Sigmoid colon (tissue), 7 donors: ENCODE measurements at places on chromosomes 12 and 14.

GRCh38 chr12:127398016-127398710, 868.8 kb upstream of the TMEM132C start:
- no peak for DNase-seq

DNA sequence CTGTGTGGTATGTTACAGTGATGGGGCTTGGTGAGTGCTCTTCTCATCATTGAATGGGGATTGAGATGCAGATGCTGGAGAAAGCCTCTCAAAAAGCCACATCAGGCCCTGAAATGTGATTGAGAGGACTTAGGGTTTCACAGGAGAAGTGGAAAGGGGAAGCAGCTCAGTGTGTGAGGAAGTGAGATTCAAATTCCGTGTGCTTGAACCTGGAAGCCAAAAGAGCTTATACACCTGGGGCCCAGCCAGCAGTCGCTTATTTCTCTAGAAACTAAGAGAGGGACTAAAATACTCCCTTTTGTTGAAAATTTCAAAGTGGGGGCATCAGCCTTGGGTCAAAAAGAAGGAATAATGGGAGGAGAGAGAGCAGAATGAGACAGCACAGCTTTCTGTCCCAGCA, 39.1 kb upstream of the GZMB start:
- DNase-seq, result no peak

DNA sequence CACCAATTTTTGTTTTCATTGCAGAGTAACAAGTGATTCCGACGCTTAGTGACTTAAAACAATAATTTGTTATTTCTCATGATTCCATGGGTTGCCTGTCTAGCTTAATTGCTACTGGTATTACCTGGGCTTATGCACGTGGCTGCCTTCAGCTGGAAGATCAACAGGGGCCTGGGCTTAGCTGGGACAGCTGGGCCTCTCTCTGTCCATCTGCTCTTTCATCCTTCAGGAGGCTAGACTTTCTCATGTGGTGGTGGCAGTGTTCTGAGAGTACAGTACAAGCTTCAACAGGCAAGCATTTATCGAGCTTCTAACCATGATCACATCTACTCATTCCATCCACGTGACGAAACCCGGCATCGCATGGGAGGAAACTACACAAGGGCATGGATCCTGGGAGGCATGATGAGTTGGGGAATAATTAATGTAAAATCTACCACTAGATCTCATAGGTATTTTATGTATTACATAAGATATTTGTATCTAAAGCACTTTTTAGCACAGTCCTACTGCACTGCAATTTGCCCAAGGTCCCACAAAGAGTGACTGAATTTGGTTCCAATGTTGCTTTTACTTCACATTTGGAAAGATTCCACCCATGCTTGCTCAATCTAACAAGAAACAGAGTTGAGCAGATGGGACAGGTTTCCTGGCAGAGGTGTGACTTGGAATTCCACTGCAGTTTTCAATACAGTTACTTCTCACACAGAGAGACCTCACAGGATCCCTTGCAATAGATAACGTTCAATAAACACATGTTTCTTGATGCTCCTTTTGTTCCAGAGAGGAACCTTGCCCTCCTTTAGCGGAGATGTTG, 153.1 kb upstream of the FRMD6 start:
- peak; percentile 68 for DNase-seq

DNA sequence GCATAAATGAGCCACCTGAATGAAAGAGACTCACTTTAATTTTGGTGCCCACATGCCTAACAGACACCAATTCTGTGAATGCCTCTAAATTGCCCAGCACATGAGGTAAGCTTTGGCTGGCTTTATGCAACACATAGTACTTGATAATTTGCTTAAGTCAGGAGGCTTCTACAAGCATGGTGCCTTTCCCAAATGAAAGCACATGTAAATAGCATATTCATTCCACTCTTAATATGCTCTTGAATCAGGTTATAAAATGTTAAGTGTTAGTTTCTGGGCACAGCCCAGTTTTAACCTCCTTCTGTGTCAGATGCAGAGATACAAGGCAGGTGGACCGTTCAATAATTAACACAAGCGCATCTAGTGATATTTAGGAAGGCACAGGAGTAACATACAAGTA, 15.6 kb downstream of the TMCC3 start:
- no peak for DNase-seq

DNA sequence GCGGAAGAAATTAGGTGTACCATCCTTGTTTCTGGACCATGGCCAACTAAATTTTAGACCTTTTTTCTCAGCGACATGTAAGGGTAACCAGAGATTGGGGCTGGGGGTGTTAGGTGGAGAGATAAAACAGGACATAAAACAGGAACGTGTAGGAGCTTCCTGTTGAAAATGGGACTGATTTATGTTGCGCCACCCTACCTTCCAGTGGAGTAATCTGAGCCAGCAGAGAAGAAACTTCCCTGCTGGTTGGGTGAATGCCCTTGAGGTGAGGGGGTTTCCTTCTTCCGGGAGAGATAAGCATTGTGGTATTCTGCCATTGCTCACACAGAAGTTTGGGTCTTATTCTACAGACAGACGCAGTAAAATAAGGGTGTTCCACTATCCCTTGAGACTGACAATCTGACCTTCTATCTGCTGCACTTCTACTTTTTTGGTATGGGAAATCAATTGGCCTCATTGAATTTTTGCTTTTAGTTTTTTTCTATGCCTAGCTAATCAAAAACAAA, 417.6 kb downstream of the PCNX1 start:
- DNase-seq, result no peak

DNA sequence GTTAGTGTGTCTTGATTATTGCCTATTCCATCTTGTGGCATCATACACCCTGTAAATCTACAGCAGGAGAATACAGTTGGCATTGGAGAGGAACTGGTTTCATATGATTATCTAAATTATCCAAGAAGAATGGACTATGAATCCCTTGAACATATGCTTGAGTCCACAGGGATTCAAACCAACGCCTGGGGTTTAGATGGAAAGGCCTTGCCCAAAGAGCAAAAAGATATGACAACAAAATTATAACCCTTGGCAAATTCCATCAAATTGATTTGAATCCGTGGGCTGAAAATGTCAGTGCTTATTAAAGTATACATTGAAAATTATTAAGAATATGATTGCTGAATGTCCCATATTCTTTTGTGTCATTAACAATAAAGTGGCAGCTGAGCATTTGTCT, 108.2 kb downstream of the PDE3A start:
- no peak for DNase-seq

DNA sequence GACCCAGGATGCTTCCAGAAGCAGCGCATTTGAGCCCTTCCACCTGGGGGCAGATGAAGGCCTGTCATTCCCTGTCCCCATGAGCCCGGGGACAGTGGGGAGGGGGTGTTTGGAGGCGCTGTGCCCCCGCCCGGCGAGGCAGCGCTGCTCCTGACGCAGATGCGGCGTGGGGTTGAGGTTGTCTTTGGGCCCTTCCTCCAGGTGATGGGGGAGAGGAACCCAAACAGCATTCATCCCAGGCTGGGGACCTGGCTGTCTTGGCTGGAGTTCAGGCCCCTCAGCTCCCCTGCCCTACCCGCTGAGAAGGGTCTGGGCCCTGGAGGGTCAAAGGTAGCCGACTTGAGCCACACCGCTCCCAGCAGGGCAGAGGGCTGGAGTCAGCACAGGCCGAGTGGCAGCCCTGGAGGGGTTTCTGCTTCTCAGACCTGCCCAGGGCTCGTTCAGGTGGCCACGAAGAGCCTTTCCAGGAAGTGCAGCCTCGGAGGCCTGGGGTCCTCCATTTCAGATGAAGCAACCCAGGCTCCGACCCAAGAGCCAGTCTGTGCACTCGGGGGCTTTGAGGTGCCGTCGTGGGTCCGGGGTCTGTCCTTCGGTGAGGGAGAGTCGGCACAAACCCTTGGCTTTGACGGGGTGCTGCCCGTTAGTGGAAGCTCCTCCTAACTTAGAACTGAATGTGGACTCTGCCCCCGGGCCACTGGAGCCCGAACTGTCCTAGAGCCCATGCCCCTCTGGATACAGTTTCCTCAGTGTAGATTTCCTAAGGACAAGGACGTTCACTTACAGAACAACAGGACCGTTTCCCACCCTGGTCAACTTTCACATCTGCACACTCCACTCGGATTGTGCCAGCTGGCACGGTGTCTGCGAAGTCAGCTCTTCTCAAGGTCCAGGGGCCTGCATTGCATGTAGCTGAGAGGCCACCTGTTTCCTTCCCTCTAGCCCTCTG, 16.1 kb downstream of the ACADS start:
- no peak for DNase-seq

GRCh38 chr14:35369701-35370191, 34.8 kb downstream of the NFKBIA start:
- no peak for DNase-seq

GRCh38 chr14:66078006-66078405, 408.2 kb upstream of the CCDC196 start:
- no peak for DNase-seq

GRCh38 chr14:61492474-61492873, 171.1 kb downstream of the PRKCH start:
- no peak for DNase-seq

DNA sequence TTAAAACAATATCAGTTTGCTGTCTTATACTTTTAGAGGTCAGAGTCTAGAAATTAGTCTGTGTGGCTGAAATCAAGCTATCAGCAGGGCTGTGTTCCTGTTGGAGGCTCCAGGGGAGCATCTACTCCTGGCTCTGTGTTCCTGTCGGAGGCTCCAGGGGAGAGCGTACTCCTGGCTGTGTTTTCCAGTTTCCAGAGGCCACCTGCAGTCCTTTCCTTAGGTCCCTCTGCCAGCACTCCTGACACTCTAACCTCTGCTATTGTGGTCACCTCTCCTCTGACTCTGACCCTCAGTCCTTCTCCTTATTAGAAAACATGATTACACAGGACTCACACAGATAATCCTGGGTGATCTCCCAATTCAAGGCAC, 1140.7 kb upstream of the TMEM132C start:
- DNase-seq, result no peak
